ENCODE measurements at places on chromosomes 11 and 22.
A peak's percentile ranks its signal among the peaks of the same experiment; 100 is the strongest.

- H3K4me3 ChIP-seq, result no peak overlapping the region
- no peaks in the 10 kb centered on the region for H3K4me1 ChIP-seq
- no peaks in the 10 kb centered on the region for H3K36me3 ChIP-seq
- DNase-seq, result peak; percentile 29
Observed at GRCh38 chr11:114762408-114762807, 84.1 kb downstream of the NXPE2 start.

- H3K36me3 ChIP-seq, result no peaks in the 10 kb centered on the region
- H3K4me3 ChIP-seq, result no peak overlapping the region
- no peak for DNase-seq
- H3K27me3 ChIP-seq, result peaks cover 14% of the 10 kb centered on the region
- H3K27ac ChIP-seq, result no peak overlapping the region
Observed at GRCh38 chr11:79052544-79052943, 388.3 kb downstream of the TENM4 start.

- DNase-seq, result peak; percentile 49
- no peaks in the 10 kb centered on the region for H3K27me3 ChIP-seq
- H3K36me3 ChIP-seq, result peaks cover 89% of the 10 kb centered on the region
- peak overlapping the region; percentile 95 for H3K27ac ChIP-seq
Observed at GRCh38 chr11:67272327-67273259, 6.3 kb downstream of the GRK2 start.

DNA sequence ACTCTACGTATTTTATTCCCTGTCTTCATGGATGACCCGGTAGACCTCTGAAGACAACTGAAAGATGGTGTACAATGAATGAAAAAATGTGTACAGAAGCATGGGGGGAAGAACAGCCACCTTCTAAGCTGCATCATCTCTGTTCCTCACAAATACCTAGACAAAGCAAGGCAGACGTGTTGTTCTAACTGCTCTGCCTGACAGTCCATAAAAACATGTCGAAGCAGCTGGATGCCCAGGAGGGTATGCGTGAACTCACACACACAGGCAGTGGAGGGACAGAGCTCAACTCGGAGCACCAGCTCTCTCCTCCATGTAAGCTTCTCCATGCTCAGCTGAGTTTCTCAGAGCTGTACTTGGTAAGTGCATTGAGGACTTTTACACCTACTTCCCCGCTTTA lies 327.4 kb downstream of the CTTN start:
- H3K27ac ChIP-seq, result no peak overlapping the region
- no peak overlapping the region for H3K4me3 ChIP-seq
- no peaks in the 10 kb centered on the region for H3K4me1 ChIP-seq
- H3K36me3 ChIP-seq, result no peaks in the 10 kb centered on the region
- DNase-seq, result no peak
- H3K27me3 ChIP-seq, result peaks cover 5% of the 10 kb centered on the region

- no peaks in the 10 kb centered on the region for H3K36me3 ChIP-seq
- no peaks in the 10 kb centered on the region for H3K4me1 ChIP-seq
Observed at GRCh38 chr11:16404781-16405285, 48.5 kb upstream of the SOX6 start.

DNA sequence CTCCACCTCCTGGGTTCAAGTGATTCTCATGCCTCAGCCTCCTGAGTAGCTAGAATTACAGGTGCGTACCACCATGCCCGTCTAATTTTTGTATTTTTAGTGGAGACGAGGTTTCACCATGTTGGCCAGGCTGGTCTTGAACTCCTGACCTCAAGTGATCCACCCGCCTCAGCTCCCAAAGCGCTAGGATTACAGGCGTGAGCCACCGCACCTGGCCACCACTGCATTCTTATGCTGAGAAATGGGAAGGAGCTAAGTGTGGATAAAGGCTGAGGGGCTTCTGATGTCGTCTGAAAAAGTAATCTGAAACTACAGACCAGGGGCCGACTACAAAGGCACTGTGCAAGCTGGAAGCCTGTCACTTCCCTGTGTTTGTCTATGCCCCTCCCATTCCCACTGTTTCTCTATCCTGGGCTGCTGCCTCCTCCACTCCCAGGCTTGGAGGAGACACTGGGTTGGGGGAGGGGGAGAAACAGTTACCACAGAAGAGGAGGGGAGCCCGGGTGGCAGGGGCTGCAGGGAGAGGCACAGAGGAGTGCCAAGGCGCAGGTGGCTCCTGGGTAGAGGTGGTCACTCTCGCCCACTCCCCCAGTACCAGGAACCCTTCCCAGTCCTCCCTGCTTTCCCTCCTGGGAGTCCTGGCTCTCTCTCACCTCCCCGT lies 2.9 kb upstream of the MTA2 start:
- DNase-seq, result no peak
- no peak overlapping the region for H3K27ac ChIP-seq
- H3K27me3 ChIP-seq, result no peaks in the 10 kb centered on the region
- H3K4me1 ChIP-seq, result peaks cover 20% of the 10 kb centered on the region
- no peak overlapping the region for H3K4me3 ChIP-seq

GRCh38 chr11:120686516-120686915 lies 175.0 kb downstream of the GRIK4 start:
- H3K4me3 ChIP-seq, result no peak overlapping the region
- H3K4me1 ChIP-seq, result no peaks in the 10 kb centered on the region
- no peak for DNase-seq

GRCh38 chr11:23875176-23875850 lies 621.5 kb upstream of the LUZP2 start:
- H3K27ac ChIP-seq, result no peak overlapping the region
- H3K4me1 ChIP-seq, result no peaks in the 10 kb centered on the region

- H3K36me3 ChIP-seq, result no peaks in the 10 kb centered on the region
- no peaks in the 10 kb centered on the region for H3K4me1 ChIP-seq
- peaks cover 3% of the 10 kb centered on the region for H3K27me3 ChIP-seq
- H3K27ac ChIP-seq, result no peak overlapping the region
- DNase-seq, result no peak
Observed at GRCh38 chr11:88035271-88035670, 140.0 kb downstream of the RAB38 start.

- H3K27me3 ChIP-seq, result peaks cover 4% of the 10 kb centered on the region
- H3K36me3 ChIP-seq, result no peaks in the 10 kb centered on the region
- H3K27ac ChIP-seq, result no peak overlapping the region
- no peak for DNase-seq
- no peaks in the 10 kb centered on the region for H3K4me1 ChIP-seq
Observed at GRCh38 chr11:129331217-129331616, 44.4 kb upstream of the BARX2 start.

All from DND-41 (cell line).